ENCODE measurements at places on chromosomes 1 and 21. TPM values are rescaled to one million over a fixed set of nuclear protein-coding genes. Genes with fewer than 3 reads are reported as not detected.

LAPTM5 gene
- total RNA-seq: 485 TPM

ETNK2 gene
- total RNA-seq: 0.75 TPM

RNU1-2 gene
- 3,257 TPM for total RNA-seq

NPHS2 gene
- total RNA-seq: not detected

FTCD gene
- total RNA-seq: 1.3 TPM

NCMAP gene
- total RNA-seq: 0.19 TPM

SEC16B gene
- 0.26 TPM for total RNA-seq

CYP4A11 gene
- not detected for total RNA-seq

C1orf141 gene
- total RNA-seq: not detected

CELA3B gene
- total RNA-seq: not detected

OR6K3 gene
- total RNA-seq: not detected

CHAF1B gene
- 23.1 TPM for total RNA-seq

TNN gene
- total RNA-seq: not detected

RERE gene
- total RNA-seq: 68.7 TPM

TRIM67 gene
- total RNA-seq: not detected

PTAFR gene
- 0.99 TPM for total RNA-seq

ZNF678 gene
- total RNA-seq: 6.9 TPM

DIPK1A gene
- total RNA-seq: 11.6 TPM

WNT3A gene
- total RNA-seq: not detected

MX2 gene
- 106 TPM for total RNA-seq

LCE6A gene
- total RNA-seq: not detected

RPRD2 gene
- 42.2 TPM for total RNA-seq

PKLR gene
- total RNA-seq: not detected

GRIK3 gene
- total RNA-seq: not detected

BECN2 gene
- not detected for total RNA-seq

FBXO2 gene
- total RNA-seq: 6.2 TPM

KIRREL1 gene
- not detected for total RNA-seq

ZNF695 gene
- total RNA-seq: 0.36 TPM

UHMK1 gene
- 62.6 TPM for total RNA-seq

PSMG1 gene
- 42.3 TPM for total RNA-seq

KPRP gene
- not detected for total RNA-seq

AQP10 gene
- not detected for total RNA-seq

CRABP2 gene
- total RNA-seq: 0.80 TPM

VWA5B1 gene
- total RNA-seq: not detected

KIAA1614 gene
- total RNA-seq: 0.19 TPM

COL24A1 gene
- total RNA-seq: not detected

LRRIQ3 gene
- 1.7 TPM for total RNA-seq

ASCL5 gene
- total RNA-seq: not detected

DR1 gene
- total RNA-seq: 85.7 TPM

CR1L gene
- 1.1 TPM for total RNA-seq

GPA33 gene
- total RNA-seq: 3.0 TPM

FCRL3 gene
- 16.0 TPM for total RNA-seq

NGF gene
- total RNA-seq: not detected

CHIT1 gene
- total RNA-seq: 0.67 TPM

OLIG2 gene
- not detected for total RNA-seq

ANXA9 gene
- total RNA-seq: not detected

USH2A gene
- not detected for total RNA-seq

Data from activated naive CD8-positive, alpha-beta T cell treated with anti-CD3 and anti-CD28 coated beads, Interleukin-2, amount 10 ng/mL, durations not matched to agents 7 days and 5 days (primary cell).